ENCODE measurements at places on chromosomes 12 and 14.

DNA sequence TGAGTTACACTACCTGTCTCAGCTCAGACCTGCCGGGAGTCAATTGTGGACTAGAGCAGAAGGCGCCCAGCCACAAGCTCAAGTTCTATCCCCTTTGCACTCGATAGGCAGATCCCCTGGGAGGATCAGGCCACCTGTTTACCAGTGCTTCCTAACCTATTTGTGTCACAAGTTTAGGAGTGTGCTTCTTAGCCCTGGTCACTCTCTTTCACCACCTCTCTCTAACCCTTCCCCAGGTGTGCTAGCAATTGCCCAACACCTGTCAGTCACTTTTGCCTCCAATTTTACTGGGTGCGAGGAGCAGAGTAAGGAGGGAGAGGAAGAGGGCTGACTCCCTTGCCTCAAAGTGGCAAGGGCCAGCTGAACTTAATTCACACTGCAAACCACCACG, 745 bp upstream of the NAA30 start:
- DNase-seq = peak; percentile 14

DNA sequence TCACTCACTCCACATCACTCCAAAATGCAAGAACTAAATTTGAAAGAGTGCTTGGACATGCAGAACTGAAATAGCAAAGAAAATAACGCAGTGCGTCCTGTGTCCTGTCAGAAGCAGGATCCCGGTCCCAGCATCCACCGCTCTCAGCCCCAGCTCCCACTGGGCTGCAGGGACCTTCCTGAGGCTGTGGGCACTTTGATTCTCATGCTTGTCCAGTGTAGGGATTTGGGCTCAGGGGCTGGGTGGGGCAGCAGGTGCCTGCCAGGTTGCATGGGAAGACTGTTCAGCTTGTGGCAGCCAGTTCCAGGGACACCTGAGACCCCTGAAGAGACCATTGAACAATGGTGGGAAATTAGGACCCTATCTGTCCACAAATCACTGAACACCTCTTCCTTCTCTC, 140.0 kb upstream of the FKBP4 start:
- DNase-seq = no peak

DNA sequence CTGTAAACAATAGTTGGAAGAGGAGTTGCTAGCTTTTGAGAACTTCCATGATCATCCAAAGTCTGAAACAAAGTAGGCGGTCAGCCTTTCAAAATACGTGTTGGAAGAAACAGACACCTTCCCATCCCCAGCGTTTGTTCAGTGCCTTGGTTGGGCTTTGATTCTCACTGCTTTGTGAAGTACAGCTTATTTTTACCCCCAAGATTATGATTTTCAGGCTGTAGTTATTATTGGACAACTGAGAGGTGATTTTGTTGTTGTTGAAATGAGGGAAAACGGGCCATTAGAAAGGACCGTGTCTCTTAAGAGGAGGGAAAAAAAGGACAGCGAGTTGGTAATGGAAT, 921 bp upstream of the CEP83 start:
- no peak for DNase-seq

DNA sequence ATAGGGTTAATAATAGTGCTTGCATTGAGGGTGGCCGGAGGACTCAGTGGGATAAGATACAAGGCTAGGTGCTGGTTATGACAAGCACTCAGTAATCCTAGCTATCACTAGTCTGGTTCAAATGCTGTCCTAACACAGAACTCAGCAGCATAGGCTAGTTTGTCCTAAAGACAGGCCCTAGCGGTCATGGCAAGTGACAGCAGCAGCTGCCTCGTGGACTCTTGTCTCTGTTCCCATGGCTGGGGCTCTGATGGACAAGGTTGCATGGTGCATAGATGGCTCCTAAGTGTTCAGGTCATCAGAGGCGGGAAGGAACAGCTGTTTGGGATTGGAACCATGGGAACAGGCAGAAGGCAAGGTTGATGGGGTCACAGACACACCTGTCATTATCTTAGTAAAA, 42.4 kb upstream of the IGF1 start:
- no peak for DNase-seq

DNA sequence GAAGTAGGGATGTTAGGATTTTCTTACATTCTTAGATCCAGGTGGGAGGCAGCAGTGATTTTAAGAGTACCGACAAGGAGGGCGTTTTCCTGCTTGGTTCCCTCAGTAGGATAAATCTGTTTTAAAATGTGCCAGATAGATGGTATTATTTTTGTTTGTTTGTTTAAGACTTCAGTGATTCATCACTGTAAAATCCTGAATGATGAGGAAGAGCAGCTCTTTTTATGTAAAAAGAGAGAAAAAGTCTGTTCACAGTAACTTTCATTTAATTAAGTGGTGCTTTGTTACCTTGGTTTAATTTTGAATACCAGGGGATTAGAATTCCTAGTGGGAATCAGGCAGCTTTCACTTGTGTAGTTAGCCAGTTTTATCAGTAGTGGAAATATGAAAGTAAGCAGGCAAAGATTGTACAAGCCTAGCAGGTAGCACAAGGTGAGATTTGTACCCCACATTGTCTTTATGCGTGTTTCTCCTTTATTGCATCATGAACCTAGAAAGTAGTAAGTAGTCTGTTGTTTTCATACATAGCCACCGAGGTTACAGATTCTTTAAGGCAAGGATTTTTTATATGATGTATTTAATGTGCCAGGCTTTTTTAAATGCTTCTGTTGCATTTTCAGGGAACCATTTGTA, 349.6 kb downstream of the CCDC91 start:
- no peak for DNase-seq

DNA sequence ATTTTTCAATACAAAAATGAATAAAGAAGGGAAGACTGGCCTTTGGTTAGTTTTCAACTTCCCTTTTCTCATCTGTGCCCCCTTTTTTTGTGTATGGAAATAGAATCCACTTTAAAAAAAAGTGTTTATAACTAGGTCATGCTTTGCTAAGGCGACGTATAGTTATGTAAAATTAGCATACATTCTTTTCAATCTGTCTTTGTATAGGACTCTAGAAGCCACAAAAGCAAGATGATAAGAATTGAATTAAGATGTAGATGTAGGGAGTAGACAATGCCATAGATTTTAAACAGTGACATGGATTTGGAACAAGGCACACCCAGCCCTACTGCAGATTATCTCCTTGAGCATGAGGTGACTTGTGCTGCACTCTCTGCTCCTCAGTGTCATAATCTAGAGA, 354.3 kb downstream of the TMTC2 start:
- no peak for DNase-seq

DNA sequence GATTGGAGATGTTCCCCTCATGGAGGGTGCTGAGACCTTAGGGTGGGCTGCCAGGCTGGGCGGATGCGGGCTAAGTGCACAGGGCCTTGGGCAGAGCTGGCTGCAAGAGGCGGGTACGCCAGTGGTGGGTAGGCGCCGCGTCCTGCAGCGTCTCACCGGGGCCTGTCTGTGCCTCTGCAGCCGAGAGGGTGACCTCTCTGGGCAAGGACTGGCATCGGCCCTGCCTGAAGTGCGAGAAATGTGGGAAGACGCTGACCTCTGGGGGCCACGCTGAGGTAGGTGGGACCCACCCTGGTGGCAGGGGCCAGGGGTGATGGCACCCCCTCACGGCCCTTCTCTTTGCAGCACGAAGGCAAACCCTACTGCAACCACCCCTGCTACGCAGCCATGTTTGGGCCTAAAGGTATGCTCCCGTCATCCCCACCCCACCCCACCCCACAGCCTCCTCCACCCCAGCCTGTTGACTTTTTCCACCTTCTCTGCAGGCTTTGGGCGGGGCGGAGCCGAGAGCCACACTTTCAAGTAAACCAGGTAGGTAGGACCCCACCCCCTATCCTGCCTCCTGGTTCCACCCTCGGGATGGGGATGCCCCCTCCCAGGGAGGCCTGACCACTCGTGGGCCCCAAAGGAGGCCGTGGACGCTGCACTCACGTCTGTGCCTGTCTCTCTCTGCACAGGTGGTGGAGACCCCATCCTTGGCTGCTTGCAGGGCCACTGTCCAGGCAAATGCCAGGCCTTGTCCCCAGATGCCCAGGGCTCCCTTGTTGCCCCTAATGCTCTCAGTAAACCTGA, 1.5 kb downstream of the CRIP1 start:
- DNase-seq = no peak

GRCh38 chr14:53153702-53154112, 584 bp upstream of the DDHD1 start:
- no peak for DNase-seq

- DNase-seq = no peak
Measured at GRCh38 chr12:133180669-133181068, 626 bp upstream of the ZNF268 start.

- DNase-seq = no peak
Measured at GRCh38 chr12:18653465-18653864, 84.3 kb downstream of the PLCZ1 start.

DNA sequence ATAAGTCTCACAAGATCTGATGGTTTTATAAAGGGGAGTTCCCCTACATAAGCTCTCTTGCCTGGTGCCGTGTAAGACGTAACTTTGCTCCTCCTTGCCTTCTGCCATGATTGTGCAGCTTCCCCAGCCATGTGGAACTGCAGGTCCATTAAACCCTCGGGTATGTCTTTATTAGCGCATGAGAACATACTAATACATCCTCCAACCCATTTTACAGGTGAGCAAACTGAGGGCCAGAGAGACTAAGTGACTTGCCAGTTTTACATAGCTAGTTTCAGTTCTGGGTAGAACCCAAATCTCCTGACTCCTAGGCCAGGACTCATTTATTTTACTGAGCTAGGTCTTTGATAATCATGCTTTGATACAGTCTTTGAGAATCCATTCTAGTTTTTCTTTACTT, 406.9 kb downstream of the RAD51B start:
- no peak for DNase-seq

GRCh38 chr12:87274594-87275245, 754.5 kb downstream of the C12orf50 start:
- DNase-seq = no peak

GRCh38 chr14:77541905-77542304, 43.3 kb upstream of the ISM2 start:
- DNase-seq = no peak

DNA sequence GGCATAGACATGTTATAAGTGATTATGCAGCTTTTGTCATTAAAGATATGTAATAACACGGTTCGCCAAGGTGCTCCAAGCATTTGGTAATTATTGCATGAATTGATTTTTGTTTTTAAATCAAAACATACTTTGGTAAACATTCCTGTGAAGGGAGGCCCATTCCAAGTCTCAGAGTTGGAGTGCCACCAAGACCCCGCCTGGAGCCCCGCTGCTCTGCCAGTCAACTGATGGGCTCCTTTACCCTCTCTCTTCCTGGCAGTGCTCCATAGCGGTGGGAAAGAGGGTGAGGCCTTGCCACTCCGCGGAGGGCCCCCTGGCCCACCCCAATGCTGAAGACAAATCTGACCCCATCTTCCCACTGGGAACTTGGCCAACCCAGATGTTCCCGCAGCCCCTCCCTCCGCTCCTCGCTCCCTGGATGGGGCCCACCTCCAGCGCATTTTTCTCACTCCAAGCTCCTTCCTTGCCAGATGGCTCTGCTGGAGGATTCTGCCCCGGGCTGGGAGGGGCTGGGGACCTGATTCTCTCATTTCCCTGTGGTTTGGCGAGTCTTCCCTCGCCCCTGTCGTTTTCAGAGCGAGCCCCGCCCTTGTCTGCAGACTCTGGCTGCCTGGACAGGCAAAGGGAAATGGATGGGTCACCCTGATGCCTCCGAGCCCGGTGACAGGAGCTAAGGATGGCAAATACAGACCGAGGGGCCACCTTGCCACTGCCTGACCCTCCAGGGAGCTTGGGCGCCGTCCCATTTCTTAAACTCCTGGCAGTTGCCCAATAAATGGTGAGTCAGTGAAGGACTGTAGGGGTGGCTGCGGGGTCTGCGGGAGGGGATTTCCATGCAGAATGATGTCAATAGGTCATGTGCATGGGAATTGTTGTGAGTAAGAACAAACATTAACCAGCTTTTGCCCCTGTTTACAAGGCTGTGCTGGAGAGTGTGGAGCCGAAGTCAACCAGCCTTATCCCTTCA, 9.2 kb upstream of the PAPLN start:
- DNase-seq = no peak

DNA sequence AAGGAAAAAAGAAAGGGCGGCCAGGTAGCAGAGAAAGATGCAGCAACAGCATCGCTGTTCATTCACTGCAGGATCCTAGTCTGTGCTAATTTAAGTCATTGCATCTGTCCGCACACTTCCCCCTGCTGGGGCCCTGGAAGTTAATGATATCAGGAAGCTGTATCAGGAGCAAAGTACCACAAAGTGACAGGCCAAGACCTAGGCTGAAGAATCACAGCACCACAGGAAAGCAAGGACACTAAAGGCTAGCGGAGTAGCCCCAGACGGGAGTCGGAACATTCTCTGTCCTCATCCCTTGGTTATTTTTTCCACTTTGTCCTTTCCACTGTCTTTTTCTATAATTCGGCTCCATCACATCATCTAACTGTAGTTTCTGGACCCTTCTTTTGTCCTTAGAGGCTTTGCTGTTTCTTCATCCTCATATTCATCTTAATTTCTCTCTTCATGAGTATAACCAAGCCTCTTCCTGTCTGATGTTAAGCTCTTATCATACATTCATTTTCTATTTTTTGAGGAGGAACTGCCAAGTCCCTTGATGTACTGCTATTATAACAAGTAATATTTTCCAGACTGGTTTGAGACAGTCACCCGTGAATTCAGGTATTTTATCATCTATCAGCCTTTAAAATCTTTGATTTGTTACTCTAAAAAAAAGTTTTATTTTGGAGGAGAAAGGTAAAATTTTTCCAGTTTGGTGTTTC, 28.3 kb downstream of the DUSP16 start:
- no peak for DNase-seq

- DNase-seq = no peak
Measured at GRCh38 chr12:102535306-102535705, 54.9 kb upstream of the IGF1 start.

- DNase-seq = no peak
Measured at GRCh38 chr12:8553088-8553627, 12.5 kb upstream of the CLEC4E start.

DNA sequence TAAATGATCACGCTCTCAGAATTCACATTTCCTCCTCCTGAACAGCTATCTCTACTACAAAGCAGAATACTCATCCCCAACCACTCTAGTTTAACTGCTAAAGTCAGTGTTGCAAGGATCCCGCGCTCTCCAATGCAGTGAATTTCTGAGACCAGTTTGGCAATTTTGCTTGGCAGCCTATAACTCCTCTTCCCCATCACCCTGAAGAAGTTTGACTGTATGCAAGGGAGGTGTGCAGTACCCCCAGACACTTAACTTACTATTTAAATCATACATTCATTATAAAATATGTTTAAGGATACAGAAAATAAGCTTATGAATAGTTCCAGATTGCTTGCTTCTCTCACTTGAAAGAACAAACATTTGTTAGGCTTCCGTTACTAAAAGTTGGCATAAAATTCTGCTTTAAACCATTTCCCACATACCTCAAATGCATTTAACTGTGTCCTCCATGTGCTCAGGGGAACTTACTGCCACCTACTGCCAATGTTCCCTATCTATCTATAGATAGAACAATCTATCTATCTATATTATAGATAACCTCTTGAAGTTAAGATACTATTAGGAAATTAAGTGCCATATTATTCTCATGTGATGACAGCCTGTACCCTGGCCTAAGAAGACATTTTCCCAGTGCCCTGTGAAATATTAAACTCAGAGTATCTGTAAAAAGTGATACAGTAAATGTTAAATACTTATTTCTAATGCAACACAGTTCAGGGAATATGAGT, 2.4 kb downstream of the LGR5 start:
- DNase-seq = no peak
